ENCODE measurements at places on chromosomes 6 and 20.

DNA sequence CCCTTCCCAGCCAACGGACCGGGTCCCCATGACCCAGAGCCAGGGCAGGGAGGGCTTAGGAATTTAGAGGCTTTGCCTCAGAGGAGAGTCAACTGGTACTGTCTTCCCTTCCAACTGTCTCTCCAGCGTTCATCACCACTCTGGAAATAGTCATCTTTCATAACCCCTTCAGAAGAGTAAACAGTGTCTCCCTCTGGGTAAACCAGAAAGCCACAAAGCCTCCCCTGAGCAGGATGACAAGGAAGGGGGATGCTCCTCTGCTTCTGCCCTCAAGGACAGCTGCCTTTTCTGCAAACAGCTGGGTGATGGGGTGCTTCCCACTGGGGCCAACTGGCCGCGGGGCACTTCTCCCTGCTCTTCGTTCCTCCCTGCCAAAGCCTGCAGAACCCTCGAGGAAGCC, 90.1 kb downstream of the PSMG4 start:
- no peak for DNase-seq

GRCh38 chr20:55271371-55271770, 733.9 kb downstream of the CBLN4 start:
- DNase-seq, result no peak

DNA sequence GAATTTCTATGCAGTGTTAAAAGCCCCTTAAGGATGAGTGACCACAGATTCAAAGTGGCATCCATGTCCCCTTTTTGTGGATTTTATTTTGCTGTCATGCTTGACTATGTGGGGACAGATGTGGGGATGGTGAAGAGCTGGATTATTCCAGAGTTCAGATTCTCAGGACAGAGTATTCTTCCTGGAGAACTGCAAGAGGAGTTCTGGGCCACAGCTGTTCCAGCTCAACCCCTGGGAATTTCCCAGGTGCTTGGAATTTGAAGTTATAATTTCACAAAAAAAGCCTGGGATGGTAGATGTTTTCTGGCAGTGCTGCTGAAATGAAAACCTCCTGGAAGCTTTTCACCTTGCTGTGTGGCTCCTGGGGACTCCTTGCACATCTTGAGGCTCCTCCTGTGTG, 671.8 kb upstream of the MARCKS start:
- DNase-seq, result no peak

DNA sequence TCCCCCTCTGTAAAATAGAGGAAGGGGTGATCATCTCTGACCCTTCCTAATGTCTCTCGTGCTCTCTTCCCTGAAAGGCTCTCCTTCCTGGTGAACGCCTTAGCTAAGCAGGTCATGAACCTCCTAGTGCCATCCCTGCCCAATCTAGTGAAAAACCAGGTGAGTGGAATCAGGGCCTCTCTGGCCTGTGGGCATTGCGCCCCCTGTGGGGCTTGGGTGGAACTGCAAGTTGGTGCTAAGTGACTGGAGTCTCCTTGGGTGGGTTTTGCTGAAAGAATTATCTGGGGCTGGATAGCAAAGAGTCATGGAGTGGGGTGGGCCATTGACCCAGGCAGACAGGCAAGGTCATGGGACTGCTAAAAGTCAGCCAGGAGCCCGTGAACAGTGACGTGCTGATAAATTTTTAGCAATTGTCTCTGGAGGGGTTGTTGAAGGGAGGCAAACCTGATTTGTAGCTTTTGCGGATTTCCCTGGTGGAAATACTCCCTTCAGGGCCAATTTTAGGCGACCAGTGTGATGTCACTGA, 8.9 kb downstream of the BPIFB1 start:
- no peak for DNase-seq

GRCh38 chr20:35286899-35287508, 2.4 kb upstream of the EIF6 start:
- DNase-seq, result no peak

GRCh38 chr6:26383624-26384417, 913 bp downstream of the BTN2A2 start:
- DNase-seq, result no peak

GRCh38 chr6:10407674-10408054, 7.2 kb downstream of the TFAP2A start:
- no peak for DNase-seq

DNA sequence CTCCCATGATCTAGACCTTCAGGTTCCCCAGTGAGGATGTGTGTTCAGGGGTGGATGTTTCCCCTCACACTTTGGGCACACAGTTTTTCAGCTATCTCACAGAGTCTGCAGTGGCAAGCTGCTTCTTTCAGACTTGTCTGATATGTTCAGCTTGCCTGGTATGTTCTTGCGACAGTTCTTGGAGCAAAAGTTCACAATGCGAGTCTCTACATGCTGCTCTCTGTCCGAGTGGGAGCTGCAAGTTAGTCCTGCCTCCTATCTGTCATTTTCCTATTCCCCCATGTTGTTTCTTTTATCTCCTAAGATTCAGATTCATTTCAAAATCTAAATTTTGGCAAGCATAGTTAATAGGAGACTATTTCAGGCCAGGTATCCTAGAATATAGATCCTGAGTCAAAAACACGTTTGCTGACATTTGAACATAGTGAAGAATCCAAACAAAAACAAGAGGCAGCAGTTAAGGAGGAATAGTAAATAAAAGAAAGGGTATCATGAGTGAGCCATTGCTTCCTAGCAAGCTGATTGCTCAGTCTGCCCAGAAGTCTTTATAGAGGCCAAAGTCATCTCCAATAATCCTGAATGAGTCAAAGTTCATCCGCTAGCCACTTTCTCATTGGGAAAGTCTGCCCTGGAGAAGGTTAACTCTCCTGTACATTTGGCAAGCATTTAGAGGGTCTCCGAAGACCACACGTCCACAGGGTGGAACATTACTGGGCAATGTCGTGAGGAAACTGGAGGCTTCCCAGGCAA, 140.2 kb upstream of the MOCS1 start:
- no peak for DNase-seq

DNA sequence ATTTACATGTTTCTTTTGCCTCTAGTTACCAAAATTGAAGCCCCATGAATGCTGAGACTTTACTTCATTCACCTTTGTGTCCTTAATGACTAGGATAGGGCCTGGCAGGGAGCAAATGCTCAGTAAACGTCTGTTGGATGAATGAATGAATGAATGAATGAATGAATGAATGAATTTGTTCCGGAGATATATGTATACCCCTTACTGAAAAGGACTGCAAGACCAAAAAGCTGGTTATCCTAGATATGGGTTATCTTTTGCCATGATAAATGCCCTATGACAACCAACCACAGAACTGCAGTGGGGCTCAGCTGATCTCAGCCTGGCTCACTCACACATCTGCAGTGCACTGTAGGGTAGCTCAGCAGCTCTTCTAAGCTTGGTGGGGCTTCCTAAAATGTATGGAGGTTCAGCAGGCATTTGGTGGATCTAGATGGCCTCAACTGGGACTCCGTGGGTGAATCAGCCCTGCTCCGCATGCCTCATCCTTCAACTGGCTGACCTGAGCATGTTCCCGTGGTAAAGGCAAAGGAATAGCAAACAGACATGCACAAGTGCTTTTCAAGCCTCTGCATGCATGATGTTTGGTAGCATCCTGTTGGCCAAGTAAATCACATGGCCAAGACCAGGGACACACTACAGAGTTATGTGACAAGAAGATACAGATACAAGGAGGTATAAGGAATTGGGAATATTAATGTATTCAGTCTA, 378.7 kb upstream of the SOX4 start:
- no peak for DNase-seq

DNA sequence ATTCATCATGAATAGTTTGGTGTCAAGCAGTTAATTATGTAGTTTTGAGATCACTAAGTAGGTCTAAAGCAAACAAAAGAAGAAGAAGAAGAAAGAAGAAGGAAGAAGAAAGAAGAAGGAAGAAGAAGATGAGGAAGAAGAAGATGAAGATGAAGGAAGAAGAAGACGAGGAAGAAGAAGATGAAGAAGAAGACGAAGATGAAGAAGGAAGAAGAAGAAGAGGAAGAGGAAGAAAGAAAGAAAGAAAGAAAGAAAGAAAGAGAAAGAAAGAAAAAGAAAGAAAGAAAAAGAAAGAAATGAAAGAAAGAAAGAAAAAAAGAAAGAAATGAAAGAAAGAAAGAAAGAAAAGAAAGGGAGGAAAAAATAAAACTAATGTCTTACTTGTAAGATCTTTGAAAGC, 9.2 kb downstream of the TMC2 start:
- DNase-seq, result no peak

GRCh38 chr6:20538907-20539306, 4.7 kb downstream of the CDKAL1 start:
- DNase-seq, result no peak

GRCh38 chr6:28618898-28619555, 93.3 kb downstream of the GPX5 start:
- DNase-seq, result no peak

GRCh38 chr20:22248051-22248667, 336.2 kb downstream of the FOXA2 start:
- DNase-seq, result no peak

DNA sequence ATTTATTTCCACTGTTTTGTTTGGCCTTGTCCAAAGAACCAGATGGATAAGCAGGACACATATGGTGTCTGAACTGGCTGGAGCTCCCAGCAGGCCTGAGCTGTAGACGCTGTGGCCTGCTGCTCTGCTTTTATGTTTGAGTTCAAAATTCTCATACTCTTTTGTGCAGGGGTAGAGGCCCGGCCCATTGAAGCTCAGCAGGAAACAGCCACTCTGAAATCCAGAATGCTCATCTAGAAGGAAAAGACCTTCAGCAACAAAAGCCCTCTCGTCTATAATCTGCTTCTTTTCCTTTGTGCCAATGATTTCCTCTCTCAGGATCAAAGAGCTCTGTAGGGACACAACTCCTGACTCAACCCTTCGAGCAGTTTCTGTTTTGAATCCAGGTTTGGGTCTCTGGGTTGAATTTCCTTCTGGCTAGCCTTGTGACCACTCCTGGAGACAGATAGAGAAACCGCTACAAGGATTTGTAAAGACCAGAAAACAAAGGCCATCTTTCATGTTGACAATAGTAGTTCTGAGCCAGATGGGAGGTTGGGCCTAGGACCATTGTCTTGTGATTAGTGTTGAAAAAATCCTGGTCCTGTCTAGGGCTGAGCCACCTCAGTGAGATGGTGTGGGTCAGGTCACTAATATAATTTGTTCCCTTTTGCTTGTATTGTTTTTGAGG, 446.7 kb downstream of the BCKDHB start:
- DNase-seq, result no peak

DNA sequence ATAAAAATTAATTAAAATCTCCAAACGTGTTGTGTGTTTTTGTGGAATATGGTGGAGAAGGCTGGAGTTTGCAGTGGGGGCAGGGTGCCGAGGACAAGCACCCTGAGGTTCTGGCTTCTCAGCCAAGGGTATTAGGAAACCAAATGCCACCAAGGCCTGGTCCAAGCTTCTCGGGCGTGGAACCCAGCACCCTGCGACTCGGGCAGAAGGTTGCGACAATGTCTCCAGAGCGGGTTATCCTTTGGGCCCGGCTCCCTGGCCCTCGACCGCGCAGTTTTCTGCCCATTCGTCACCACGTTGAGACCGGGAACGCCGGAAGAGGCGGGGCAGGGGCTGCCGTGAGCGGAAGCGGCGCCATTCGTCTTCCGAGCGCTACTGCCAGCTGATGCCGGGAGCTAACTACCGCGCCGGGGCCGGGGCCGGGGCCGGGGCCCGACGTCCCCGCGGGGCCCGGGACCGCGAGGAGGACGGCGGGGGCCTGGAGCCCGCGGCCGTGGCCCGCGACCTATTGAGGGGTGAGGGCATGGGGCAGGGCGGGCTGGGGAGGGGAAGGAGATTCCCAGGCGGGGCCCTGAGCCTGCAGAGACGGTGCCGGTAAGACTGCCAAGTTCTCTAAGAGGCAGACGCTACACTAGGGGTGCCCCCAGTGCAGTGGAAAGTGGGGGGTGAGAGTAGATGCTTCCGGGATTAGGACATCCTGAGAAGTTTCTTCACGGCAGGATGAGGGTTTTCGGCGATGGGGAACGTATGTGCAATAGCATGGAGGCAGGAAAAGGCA, at the start of gene RRP36:
Gene RRP36 (plus strand): TSS at position 354 of the 778 bp plus-strand sequence. CDS start 32 bp downstream, at position 386.
- peak; percentile 61 for DNase-seq

GRCh38 chr6:10341605-10342004, 73.3 kb downstream of the TFAP2A start:
- DNase-seq, result no peak

- no peak for DNase-seq
Measured at GRCh38 chr20:20229595-20229994, 138.3 kb upstream of the INSM1 start.

DNA sequence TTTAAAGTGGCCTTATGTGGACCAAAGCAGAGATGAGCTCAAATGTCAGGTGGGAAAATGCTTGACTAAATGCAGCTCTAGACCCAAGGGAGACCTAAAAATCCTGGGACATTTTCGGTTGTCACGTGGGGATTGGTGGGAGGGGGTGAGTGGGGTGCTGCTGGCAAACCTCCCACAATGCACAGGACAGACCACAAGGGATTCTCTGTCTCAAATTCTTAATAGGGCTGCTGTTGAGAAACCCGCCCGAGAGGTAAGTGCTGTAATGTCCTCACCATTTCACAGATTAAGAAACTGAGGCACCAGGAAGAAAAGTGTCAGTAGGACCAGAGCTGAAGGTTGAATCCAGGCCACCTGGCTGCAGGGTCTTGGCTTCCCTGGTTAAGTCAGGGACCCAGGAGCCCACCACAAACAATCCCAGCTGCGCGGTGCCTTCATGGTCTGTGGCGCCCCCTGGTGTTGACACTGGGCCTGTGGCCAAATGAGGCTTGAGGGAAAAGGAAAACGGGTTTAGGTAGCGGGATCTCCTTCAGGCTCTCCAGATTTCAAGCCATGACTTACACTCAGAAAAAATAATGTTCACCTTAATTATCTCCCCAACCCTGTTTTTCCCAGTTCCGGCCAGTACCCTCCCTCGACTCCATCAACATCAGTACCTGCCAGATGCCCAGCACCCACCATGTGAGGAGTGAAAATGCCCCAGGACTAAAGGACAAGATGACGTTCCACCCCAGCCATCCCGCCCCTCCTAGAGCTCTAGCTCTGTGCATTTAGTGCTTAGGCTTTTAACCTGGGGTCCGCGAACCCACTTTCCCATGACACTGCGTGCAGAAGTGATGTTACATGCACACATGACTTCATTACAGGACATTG, 7.2 kb downstream of the HLA-G start:
- no peak for DNase-seq

DNA sequence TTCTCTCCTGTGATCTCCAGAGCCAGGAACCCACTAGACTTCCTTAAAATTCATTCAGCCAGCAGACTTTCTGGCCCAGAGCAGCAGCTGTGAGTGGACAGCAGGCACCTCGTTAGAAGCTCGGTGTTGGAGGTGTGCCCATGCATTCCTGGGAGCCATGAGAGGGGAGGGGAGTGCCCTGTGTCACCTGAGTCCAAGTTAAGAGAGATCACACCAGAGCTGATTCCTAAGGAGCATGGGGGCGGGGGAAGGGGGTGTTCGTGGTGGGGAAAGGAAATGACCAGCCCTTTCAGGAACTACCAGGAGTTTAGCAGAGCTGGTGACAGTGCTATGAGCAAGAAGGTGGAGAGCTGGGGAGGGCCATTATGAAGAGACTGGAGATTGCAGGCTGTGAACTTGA, 46.9 kb downstream of the GFRA4 start:
- DNase-seq, result no peak

GRCh38 chr6:152734630-152735029, 16.0 kb upstream of the VIP start:
- DNase-seq, result no peak

GRCh38 chr6:122628714-122629113, 18.5 kb downstream of the PKIB start:
- DNase-seq, result no peak

GRCh38 chr20:48845721-48846306, 18.0 kb upstream of the PREX1 start:
- DNase-seq, result no peak

Measured in omental fat pad (tissue), 4 donors.